ENCODE measurements at places on chromosomes 13 and 19.

- DNase-seq, result no peak
Observed at GRCh38 chr13:21590231-21590630, 13.7 kb downstream of the MICU2 start.

- DNase-seq, result peak; percentile 31
Observed at GRCh38 chr13:103067751-103068555, 1.7 kb upstream of the SLC10A2 start.

GRCh38 chr13:109764470-109765291 is 21.7 kb downstream of the IRS2 start:
- DNase-seq, result no peak

GRCh38 chr13:59743195-59743594 is 420.5 kb downstream of the DIAPH3 start:
- no peak for DNase-seq

DNA sequence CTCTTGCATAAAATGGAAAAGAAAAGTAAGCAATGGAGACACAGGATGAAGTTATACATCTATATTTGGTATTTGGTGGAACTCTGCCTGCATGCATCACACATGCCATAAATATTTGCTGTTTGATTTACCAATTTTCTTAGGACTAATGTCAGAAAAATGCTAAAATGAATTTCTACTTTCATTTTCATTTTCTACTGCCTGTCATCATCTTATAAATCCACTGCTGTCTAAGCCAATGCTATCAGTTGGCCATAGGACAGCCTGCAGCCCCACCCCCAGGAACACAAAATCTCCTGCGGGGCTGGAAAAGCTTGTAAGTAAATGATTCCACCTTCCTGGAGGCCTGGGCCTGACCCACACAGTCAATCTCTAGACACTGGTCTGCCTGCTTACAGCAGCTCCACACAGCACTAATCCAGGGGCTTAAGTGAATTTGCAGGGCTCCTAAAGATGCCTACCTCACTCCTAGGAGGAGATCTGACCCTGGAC is 122.0 kb downstream of the ENOX1 start:
- DNase-seq, result no peak

- DNase-seq, result no peak
Observed at GRCh38 chr13:25928941-25929505, 122.8 kb downstream of the SHISA2 start.
